ENCODE measurements at places on chromosomes 5 and 9. TPM values are rescaled to one million over a fixed set of nuclear protein-coding genes. Genes with fewer than 3 reads are reported as not detected.
A peak's percentile ranks its signal among the peaks of the same experiment; 100 is the strongest.

- no peak for DNase-seq
Measured at GRCh38 chr5:59436364-59437148, 457.0 kb downstream of the PDE4D start.

- no peak for DNase-seq
Measured at GRCh38 chr9:88087906-88088305, 50.4 kb downstream of the SPATA31C2 start.

GRCh38 chr5:77213601-77214000, 3.1 kb downstream of the PDE8B start:
- DNase-seq: no peak

The IL7R gene
- 2.4 TPM for total RNA-seq

DNA sequence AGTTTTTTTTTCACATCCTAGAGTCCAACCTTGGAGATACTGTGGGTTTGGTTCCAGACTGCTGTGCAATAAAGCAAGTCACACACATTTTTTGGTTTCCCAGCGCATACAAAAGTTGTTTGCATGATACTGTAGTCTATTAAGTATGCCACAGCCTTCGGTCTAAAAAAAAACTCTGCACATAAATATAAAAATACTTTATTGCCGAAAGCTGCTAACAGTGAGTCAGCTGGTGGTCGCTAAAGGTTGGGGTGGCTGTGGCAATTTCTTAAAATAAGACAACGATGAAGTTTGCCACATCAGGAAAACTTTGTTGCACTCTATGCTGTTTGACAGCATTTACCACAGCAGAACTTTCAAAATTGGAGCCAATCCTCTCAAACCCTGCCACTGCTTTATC, 37.4 kb downstream of the UBQLN1 start:
- DNase-seq: no peak

DNA sequence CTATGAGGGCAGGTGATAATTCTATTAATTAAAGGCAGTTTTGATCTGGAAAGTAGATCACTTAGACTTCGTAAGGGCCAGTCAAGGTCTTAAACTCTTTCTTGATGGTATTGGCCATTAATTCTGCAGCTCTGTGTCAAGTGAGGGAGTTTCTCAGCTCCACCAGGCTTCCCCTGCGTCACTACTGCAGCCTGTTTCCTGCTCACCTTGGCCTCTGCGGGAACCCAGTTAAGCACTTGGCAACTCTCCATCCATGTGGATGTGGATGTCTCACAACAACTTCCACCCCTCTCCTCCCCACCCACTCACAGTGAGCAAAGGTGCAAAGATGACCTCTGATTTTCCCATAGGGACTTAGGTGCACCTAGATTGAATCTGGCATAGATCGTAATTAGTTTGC, 191.6 kb downstream of the PLK2 start:
- no peak for DNase-seq

DNA sequence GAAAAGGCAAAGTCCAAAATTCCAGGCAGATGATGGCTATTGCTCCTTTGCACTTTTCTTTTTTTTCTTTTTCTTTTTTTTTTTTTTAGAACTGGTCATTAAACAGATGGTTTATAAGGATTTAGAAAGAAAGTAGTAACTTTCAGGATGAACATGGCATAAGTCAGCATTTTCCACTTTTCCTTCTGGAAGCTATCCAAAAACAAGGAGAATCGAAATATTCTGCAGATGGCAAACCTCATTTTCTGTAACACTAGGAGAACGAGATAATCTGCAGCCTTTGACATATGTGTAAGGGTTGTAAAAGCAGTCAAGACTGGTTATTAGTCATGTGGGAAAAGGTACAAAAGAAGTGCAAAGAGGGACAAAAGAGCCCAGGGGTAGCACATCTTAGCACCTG, 69.1 kb upstream of the PUM3 start:
- DNase-seq: no peak

- DNase-seq: no peak
Measured at GRCh38 chr5:136021016-136021405, 7.8 kb upstream of the TGFBI start.

DNA sequence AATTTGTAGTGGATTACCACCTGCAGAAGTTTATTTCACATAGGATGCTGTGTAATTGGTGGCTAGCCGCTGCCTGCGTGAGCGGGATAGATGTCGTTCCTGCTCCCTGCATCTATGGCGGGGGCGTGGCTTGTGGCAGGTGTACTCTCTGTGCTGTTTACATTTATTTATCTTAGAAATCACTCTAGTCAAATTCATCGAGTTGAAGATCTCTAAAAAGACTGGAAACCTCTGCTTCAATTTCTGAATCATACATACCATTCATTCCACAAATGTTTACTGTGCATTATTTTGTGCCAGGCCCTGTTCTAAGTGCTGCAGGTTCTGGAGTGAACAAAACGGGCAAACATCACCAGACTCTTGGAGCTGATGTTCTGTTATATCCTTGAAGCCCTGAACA, 11.9 kb downstream of the ROPN1L start:
- peak; percentile 21 for DNase-seq

- DNase-seq: no peak
Measured at GRCh38 chr9:69297300-69297980, 27.6 kb upstream of the ENTREP1 start.

- no peak for DNase-seq
Measured at GRCh38 chr5:119655061-119655460, 25.7 kb downstream of the FAM170A start.

DNA sequence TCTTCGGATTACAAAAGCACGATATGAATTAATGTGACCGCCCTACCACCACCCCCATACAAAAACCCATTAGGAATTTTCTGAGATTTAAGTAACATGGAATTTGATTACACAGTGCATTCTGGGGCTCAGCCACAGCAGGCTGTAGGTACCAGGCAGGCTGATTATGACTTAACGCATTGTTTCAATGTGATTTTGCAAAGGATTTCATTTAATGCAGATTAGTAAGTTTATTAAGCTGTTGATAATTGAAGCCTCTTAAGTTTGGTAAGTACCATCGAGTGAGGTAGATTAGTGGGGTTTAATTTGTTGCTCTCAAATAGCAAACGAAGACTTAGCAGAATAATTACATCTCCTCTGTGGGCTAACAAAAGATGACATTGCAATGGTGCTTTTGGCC, 240.1 kb downstream of the TRPM3 start:
- no peak for DNase-seq

The PCDHA6 gene
- not detected for total RNA-seq

The FIBCD1 gene
- total RNA-seq: not detected

DNA sequence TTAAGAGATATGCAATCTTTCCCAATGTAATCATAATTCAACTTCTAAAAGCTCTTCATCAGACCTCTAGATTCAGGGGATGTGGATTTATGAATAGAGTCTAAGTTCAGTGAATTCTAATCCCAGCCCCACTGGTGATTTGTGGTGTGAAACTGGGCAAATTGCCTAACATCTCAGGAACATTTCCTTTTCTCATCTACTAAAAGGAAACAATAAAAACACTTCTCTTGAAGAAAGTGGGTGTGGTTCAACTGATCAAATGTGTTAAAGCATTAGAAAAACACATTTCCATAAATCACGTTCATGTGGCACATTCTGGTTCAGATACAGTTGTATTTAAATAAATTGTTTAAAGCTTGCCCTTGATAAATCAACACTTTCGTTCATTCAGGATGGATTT, 631.7 kb upstream of the CDH6 start:
- no peak for DNase-seq

GRCh38 chr5:62082370-62082801, 223.6 kb upstream of the KIF2A start:
- no peak for DNase-seq

The DOCK2 gene
- 4.1 TPM for total RNA-seq

DNA sequence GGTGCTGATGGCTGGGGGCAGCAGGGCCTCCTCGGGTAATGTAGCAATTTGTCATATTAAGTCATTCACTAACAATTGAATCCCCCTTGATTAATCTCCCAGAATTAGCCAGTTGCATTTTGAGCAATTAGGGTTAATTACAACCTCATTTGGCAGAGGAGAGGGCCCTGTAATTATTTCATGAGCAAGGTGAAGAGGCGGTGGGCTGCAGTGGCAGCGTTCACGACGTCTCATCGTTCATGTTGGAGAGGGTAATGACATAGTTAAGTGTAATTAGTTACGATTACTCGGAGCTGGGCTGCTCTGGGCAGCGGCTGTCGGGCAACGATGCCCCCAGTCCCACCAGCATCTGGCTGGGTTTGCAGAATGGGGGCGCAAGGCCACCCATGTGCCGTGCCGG, 46.0 kb downstream of the NEK6 start:
- DNase-seq: no peak

- no peak for DNase-seq
Measured at GRCh38 chr5:178287091-178287790, 54.6 kb upstream of the PHYKPL start.

Data from left lobe of liver (tissue), 2 donors.